ENCODE measurements at places on chromosomes 16 and 17. TPM values are rescaled to one million over a fixed set of nuclear protein-coding genes. Genes with fewer than 3 reads are reported as not detected.

DNA sequence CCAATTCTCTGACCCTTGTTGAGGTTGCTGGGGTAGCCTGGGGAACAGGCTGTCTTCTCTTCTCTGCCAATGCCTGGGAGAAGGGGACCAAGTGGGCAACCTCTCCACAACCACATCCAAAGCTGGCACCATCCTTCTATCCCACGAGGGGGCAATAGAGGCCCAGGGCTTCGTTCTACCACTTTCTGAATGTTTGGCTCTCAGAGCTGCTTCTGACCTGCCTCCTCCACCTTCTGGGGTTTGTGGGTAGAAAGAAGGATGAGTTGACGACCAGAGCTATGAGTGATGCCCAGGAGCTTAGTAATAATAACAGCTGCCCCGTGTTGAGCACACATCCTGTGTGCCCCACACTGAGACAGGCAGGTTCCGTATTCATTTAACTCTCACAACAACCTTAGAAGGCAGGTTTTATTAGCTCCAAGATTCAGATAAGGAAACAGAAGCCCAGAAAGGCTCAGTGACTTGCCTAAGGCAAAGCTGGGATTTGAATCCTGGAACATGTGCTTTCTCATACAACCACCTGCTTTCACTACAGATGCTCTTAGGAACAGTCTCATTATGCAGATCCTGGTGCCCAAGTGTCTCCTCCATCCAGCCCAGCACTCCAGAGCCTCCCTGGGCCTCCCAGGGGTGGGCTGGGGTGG, 11.1 kb downstream of the TSPOAP1 start:
- peak; percentile 31 for DNase-seq

DNA sequence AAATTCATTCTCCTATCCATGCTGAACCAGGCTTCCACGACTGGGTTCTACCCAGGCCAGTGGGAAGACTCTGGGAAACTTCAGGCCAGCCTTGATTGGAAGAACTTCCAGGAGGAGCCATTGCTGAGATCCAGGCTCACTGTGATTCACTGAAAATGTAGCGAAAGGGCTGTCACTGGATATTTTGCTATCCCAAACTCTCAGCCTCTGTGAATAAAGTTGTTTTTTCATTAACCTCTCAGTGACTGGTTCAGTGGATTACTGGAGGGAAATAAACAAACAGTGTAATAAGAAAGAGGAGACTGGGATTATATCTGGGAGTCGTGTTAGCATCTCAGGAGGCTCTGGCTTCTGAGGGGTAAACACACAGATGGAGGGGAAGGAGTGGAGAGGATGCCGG, 3.1 kb downstream of the FOXL1 start:
- DNase-seq = no peak

GRCh38 chr17:41267711-41268110, 2.5 kb downstream of the KRTAP9-6 start:
- no peak for DNase-seq

GRCh38 chr16:73878611-73879010, 418.0 kb upstream of the PSMD7 start:
- no peak for DNase-seq

DNA sequence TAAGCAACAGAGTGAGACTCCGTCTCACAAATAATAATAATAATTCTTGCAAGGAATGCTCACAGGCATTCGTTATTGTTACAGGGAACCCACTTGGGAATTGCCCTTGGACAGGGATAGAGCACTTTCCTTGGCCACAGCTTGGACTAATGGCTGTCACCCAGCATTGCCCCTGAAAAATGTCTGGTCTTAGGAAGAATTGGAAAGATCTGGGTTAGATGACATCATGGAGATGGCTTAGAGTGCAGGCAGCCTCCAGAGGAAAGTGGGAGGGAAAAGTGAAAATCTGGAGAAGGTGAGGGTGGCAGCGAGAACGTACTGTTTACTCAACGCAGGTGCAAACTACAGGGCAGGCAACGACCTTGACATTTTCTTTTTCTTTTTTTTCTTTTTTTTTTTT, 59.3 kb upstream of the MRTFB start:
- DNase-seq = no peak

DNA sequence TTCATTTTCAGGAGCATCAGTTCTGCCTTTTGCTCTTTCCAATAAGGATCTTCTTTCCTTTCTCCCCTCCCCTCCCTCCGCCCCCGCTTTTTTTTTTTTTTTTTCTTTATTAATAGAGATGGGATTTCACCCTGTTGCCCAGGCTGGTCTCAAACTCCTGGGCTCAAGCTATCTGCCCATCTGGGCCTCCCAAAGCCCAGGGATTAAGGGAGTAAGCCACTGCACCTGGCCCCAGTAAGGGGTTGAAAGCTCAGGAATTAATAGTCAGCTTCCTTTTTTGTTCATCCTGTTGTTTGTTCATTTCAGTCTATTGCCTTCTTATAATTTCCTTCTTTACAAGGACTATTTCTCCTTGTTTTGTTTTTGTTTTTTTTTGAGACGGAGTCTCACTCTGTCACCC, 7.9 kb upstream of the C17orf58 start:
- no peak for DNase-seq

GRCh38 chr17:77432034-77432661, 291.4 kb downstream of the SEC14L1 start:
- no peak for DNase-seq

DNA sequence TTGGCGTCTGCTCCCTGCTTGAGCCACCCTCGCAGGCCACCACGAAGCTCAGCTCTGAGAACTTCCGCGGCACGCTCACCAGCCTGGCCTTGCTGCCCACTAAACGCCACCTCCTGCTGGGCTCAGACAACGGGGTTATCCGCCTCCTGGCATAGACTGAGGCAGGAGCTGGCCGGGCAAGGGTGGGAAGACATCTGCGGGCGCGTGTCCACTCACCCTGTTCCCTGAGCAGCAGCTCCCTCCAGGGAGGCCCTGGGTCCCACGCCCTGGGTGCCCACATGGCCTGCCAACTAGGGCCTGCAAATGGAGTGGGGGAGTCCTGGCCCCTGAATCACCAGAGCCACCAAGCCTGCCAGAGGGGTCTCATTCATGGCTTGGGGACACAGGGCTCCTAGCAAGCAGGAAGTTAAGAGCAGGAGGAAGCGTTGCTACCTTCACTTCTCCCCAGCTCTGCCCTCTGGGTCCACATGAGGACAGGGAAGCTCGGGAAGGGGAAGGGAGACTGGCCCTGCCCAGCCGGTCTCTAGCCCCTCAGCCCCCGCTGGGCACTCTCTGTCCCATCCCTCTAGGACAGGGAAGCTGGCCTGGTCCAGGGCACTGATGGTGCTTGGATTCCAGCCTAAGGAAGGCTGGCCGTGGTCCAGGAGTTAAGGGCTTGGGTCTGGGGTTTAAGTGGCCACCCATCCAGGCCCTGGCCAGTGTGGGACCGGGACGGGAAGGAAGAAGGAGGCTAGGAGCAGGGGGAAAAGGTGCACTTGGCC, 5.0 kb upstream of the SERPINF2 start:
- no peak for DNase-seq

DNA sequence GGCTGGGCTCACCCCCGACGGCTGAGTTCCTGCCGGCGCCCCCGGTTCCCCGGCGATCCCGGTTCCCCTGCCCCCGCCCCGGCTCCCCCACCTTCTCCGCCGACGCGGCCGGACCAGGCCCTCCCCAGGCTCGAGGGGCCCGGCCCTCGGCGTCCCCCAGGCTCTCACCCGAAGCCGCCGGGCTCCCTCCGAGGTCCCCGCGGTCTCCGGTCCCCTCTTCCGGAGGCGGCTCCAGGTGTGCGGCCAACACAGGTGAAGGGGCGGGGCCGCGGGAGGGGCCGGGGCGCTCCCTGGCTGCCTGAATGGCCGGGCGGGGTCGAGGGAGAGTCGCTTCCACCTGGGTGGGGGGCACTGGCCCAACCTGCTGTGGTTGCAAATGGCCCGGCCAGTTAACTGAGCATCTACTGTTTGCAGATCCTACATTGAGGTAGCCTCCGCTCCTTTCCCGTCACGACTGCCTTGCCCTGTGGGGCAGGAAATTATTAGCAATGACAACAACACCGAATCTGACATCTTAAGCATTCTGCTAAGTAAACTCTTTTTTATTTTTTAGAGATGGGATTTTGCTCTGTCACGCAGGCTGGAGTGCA, at the start of gene BICDL2:
TSS of gene BICDL2 (minus strand) at position 219 of the 590 bp plus-strand sequence. CDS start 1,448 bp downstream, outside the sequence.
- DNase-seq = peak; percentile 89

DNA sequence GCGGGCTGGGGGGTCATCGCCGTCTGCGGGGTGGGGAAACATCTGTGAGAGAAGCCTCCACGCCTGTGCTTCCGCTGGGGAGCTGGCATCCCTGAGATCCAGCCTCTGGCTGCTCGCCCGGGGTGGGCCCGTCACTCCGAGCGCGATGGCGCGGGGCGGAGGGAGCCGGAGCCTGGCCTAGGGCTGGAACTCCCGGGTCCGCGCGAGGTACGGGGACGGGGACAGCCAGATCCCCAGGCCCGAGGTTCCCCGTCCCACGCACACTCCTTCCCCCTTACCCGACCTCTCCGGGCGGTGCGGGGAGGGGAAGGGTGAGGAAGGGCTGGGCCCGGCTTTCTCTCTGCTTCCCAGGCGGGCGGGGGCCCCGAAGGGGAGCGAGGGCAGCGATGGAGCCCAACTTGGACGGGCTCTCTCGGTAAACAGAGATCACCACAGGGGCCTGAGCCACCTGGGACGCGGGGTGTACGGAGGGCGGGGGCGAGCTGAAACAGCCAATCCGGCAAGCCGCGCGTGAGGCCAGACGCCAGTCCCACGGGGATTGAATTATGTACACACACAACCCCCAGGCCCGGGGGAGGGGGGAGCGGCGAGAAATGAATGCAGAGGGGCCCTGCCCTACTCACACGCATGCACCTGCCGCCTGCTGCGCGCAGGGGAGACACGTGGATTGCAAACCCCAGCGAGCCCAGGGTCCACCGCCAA, at the start of gene SLC16A11:
TSS of gene SLC16A11 (minus strand) at position 596 of the 702 bp plus-strand sequence. CDS start at position 17, 579 bp downstream.
- peak; percentile 59 for DNase-seq

GRCh38 chr17:57557834-57558681, 187.0 kb downstream of the CCDC182 start:
- DNase-seq = no peak

DNA sequence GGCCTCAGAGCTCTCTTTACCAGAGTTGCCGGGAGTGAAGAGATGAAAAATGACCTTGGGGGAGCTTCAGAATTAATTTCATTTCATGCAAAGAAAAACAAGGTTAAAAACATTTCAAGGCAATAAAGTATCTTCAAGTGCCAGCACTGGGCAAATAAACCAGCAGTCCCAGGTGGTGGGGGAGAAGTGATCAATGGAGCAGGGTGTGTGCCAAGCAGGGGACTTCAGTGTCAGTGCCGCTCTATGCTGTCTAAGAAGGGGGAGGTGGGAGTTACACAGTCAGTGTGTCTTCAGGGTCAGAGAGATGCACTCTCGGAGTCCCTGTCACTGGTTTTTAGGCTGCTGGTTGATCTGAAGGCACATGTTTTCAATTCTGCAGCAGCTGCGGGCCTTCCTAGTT, 57.2 kb upstream of the MGAT5B start:
- no peak for DNase-seq

DNA sequence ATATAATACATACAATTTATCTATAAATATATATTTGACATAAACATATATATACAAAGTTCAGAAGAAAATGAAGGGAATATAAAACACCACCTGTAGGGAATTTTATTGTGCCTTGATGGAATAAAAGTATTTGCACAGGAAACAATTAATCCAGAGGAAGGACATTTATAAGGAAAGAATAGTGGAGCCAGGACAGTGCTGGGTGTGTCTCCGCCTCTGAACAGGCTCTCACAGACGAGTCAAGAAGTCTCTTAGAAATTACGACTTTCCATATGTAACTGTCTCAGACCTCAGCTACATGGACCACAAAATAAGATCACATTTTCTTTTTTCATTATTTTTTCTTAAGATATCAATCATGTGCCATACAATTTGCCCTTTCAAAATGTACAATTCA, 93.9 kb downstream of the TMEM114 start:
- peak; percentile 44 for DNase-seq

DNA sequence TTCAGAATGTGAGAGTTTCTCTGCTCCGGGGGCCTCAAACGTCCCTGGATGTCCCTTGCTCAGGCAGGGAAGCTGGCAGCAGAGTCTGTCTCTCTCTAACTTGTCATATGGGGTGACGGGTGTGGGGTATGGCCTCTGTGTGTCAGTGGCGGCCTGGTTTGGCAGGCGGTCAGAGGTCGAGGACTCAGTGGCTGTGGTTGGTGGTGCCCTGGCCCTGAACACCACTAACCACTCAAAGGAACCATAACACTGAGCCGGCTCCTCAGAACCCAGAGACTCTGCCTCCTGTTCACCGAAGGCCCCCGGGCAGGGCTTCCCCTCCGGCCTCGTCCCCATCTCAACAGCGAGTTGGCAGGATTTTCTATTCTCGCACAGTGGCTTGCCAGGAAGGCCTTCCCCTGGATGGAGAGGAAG, 677 bp downstream of the P2RX1 start:
- DNase-seq = no peak

DNA sequence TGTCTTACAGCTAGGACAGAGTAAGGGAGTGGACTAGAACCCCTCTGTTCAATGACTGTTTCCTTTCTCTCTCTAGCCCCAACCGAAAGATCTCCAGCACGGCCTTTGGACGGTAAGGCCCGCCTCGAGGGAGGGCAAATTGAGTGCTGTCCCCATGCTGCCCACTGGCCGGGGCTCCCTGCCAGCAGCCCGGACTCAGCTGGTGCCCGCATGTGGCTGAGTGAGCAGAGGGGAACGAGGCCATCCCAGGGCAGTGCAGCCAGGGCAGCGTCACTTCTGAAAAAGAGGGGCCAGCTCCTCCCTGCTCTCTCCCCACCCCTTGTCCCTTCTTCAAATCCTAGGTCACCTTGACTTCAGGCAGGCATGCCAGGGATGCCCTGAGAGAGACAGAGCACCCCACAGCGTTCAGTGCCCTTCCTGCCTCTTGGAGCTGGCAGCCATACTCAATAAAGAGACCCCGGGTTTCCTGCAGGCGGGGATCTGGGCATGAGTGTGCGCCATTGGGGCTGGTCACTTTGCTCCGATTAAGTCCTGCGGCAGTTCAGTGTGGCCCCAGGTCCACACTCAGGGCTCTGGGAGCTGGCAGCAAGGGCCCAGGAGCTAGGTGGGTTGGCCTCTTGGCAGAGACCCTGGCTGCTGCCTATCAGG, 130.9 kb downstream of the RAB11FIP4 start:
- no peak for DNase-seq

DNA sequence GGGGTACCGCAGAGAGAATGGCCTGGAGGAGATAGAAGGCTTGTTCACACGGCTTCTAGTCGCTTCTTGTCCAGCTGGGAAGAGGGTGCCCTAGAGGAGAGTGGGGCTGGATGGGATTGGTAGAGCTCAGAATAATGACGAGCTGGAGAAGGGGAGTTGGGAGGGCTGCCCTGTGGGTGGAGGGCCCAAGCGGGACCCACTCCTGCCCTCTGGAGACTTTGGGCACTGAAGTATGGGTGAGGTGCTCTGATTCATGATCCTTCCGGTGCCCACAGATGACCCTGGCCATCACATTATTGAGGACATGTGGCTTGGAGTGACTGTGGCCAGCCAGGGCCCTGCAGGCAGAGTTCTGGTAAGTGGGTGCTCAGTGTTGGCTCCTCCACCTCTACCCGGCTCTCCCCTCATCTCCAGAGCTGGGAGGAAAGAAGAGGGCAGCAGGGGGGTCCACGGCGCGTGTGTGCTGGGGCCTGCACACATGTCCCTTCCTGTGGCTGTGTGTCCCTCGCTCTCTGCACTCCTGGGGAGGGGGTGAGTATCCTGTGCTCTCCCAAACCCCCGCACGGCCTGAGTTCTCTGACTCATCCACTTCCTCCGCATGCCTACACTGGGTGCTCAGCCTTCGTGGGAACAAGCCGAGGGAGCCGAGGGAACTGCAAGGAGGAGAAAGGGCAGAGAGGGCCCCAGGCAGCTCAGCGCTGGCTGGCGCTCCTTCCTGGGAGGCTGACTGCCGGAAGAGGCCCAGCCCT, 8.5 kb downstream of the ITGA3 start:
- DNase-seq = no peak

- no peak for DNase-seq
Measured at GRCh38 chr17:55710410-55710809, 12.3 kb downstream of the TMEM100 start.

Gene TBC1D26
- total RNA-seq = not detected

Gene TVP23A
- not detected for total RNA-seq

Gene RAD51C
- 7.6 TPM for total RNA-seq

Gene APRT
- total RNA-seq = 199 TPM
